CD4-positive, alpha-beta T cell treated with Interferon alpha-2 for 1 hour (primary cell): ENCODE measurements at places on chromosomes 2 and 18.

DNA sequence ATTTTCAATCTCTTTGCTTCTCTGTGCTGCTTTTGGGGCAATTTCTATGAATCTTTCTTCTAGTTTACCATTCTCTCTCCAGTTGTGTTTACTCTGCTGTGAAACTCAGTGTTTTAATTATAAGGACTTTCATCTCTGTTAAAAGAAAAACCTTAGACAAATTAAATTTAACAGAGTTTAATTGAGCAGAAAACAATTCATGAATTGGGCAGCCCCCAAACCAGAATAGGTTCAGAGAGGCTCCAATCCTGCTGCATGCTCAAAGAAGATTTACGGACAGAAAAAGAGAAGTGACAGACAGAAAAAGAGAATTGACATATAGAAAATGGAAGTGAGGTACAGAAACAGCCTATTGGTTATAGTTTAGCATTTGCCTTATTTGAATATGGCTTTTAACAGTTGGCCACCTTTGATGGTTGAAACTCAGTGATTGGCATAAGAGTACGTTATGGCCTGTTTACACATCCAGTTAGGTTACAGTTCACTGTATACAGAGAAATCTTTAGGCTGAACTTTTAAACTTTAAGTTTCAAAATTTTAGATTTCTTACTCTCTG, 120.4 kb downstream of the RNF152 start:
- DNase-seq = no peak

GRCh38 chr2:182716650-182716979, 558 bp downstream of the DNAJC10 start:
- no peak for DNase-seq

DNA sequence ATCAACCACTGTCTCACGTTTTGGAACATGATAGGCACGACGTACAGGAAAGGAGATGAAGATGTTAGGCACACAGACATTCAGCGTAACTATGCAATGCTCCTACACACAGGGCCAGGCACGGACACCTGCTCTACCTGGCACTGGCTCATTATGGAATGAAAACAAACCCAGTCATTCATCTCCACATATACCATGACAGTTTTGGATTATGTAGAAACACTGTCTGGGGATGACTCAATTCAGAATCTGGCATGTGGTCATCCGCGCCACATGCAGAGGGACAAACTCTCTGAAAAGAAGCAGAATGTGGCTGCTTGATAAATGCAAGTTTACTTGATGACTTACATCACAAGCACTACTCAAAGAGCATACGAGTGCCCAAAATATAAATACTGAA, 29.5 kb upstream of the NFU1 start:
- no peak for DNase-seq

DNA sequence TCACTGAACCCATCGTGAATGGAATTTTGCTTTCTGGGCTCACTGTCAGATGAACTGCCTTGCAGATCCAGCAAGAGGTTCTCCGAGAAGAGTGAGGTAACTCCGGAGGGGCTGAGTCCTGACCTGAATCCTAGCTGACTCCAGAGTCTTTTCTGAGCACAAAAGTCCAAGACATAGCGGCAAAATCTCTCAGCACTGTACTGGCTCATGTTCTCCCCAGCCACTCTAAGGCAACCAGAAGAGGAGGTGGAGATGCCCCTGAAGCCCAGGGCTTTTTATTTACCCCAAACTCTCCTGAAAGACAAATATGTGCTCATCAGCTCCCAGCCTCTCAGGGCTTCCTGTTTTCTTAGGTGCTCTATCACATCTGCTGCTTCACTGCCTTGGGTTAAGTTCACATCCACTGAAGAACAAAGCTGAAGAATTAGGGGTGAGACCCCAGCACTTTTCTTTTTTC, 221.8 kb downstream of the MREG start:
- DNase-seq = no peak

DNA sequence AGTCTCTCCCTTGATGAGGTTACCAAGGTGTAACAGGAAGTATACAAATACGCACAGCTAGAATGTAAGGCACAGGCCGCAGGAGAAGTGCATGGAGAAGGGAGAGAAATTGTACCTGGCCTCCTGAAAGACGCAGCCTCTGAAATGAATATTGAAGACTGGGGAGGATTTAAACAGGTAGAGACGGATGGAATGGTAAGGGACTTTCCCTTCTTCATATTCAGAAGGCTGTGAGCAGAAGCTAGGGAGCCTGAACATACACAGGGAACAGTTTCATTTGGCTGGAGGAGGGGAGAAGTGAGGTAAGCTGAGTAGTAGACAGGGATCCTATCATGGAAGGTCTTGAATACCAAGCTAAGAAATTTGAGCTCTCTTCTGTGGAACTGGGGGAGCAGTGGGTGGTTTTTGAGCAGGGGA, 112.7 kb downstream of the ANKRD44 start:
- peak; percentile 50 for DNase-seq

DNA sequence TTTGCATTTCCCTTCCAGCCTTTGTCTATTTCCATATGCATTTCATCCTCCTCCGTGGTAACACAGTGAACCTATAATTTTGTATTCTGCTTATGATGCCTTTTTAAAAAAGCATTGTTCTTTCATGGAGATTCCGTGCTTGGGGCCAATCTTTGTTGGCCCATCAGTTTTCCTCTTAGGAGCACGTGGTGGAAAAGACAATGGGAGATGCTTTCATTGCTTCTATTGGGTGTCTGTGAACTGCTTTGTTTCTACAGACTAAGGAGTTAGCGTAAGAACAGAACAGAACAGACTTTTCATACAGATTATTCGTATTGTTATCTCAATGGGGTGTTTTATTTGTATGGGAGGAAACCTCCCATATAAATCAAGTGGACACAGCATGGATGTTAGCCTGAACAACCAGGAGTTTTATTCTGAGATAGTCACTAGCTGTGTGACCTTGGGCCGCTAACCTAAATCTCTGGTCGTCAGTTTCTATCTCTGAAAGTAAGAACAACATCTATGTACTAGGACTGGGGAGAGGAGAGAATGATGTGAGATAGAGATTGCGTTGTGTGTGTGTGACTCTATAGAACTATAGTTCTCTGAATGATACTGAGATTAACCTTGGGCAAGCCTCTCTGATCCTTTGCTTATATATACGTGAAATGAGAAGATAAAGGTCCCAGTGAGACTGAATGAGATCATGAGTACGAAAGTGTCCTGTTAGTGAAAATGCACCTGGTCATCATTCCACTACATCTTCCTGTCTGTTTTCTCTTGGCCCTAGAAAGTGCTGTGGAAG, 22.9 kb upstream of the YWHAQ start:
- no peak for DNase-seq

GRCh38 chr2:1238598-1239138, 174.6 kb upstream of the TPO start:
- no peak for DNase-seq

DNA sequence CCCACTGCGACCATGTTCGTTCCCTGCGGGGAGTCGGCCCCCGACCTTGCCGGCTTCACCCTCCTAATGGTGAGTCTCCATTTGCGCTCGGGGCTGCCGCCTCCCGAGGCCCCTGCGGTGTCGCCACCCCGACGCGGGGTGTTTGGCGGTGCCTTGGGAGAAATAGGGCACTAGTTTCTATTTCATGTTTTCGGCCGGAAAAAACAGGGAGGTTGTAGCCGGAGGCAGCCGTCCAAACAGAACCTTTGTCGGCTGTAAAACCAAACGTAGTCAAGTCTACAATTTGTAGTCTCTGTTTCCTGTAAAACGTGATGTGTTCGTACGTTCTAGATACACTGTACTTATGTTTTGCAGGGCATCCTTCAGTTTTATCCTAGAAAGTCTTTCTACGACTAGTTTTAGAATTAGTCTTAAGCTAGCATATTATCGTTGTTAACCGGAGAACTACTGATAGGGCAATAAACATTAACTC, 290 bp downstream of the PSMG2 start:
- DNase-seq = no peak

GRCh38 chr2:129396980-129397599, 582.4 kb upstream of the RAB6C start:
- no peak for DNase-seq
